ENCODE measurements at places on chromosomes 4 and X.

DNA sequence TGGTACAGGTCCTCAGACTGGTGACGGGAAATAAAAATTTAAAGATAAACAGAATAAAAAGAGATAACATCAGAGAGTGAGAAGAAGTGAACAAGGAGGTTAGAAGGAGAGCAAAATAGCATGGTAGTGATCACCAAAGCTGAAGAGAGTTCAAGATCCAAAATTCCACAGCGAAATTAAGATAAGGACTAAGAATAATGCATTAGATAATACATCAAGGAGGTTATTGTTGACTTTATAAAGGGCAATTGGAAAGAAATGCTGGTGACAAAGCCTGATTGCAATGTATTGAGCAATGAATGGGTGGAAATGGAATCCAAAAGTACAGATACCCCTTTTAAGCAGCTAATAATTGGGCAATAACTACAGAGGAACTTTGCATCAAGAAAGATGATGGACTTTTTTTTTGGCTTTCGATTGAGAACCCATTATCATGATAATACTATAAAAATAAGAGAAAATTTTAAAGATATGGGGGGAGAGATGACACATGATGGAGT, 101.6 kb upstream of the MAP9 start:
- no peak for DNase-seq

DNA sequence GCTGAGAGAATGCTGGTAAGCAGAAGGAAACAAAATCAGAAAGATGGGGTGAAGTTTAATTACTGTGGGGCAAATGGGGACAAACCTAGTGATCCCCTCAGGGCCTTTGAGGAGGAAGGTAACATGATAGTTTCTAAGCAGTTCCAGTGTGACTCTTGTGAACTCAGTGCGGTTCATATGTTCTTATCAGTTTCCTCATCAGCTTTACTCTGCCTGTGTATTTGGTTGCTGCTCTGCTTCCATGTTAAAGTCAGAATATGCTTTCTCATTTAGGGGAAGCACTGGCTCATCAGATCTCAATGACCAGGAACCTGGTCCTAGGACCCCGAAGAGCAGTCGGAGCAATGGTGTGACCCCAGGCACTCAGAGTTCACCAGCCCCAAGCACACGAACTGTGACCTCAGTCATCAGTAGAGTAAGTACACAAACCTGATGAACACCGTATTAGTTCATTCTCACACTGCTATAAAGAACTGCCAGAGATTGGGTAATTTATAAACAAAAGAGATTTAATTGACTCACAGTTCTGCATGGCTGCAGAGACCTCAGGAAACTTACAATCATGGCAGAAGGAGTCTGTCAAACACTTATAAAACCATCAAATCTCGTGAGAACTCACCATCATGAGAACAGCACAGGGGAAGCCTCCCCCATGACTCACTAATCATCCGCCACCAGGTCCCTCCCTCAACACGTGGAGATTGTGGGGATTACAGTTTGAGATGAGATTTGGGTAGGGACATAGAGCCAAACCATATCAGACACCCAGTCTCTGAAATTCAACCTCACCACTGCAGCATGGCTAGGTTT, 83.0 kb downstream of the SYTL5 start:
- DNase-seq: no peak

DNA sequence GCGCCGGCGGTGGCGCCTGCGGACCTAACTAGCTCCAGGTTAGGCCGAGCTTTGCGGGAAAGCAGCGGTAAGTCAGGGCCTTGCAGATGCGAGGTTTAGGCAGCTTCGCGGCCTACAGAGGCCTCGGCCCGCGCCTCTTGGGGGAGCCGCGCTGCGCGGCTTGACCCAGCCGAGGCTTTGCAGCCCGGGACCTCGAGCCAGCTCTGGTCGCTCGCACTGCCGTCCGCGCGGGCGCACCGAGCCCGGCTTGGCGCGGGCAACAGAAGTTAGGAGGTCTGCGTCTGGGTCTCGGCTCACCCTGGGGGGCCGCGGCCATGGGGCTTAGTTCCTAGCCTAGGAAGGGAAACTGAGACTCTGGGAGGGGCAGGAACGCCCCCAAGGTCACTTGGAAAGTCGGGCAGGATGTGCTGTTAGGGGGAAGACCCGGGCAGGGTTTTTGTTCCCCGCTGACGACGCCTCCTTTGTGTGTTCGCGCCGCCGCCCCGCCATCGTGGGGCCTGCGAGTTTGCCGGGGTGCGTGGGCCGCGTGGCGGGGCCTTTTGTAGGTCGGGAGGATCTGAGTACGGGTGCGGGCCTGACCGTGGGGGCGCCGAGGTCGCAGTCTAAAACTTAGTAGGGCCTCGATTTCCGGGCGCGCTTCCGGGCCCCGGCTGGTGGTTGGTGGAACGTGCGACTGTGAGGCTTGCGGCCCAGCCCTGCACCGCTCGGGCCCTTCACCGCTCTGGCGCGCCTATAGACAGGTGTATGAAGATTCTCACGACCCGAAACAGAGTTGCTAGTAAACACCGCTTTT, 482 bp downstream of the RNF4 start:
- DNase-seq: peak; percentile 57

DNA sequence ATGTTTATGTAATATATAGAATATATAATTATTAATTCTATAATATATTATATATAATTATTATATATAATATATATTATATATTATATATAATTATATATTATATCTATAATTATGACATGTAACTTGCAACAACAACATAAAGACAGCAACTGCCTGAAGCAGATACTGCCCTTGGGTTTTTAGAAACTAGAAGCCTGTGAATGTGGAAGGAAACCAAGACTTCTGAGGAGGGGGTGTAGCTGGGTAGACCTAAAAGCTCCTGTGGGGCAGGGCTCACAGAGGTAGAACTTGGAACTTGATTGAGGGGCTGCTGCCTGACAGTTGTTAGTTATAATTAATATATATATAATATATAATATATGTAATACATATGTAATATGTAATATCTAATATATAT, 167.2 kb upstream of the SLIT2 start:
- DNase-seq: no peak

GRCh38 chr4:29295280-29295679, 1424.9 kb upstream of the PCDH7 start:
- no peak for DNase-seq

- no peak for DNase-seq
Observed at GRCh38 chr4:111022758-111023157, 399.9 kb upstream of the PITX2 start.
